ENCODE measurements at places on chromosomes 6 and 20. TPM values are rescaled to one million over a fixed set of nuclear protein-coding genes. Genes with fewer than 3 reads are reported as not detected.

Gene PPARD
- 2.6 TPM for total RNA-seq

Gene C20orf144
- not detected for total RNA-seq

Gene RAMACL
- 1.0 TPM for total RNA-seq

Gene ESR1
- 1.0 TPM for total RNA-seq

Gene CRIP3
- 2.1 TPM for total RNA-seq

Gene DYNLT2
- 0.52 TPM for total RNA-seq

Gene ZSCAN26
- 15.7 TPM for total RNA-seq

Gene OR2B6
- not detected for total RNA-seq

Gene SLC22A7
- total RNA-seq = not detected

Gene HLA-DQB2
- total RNA-seq = not detected

Gene PLAGL1
- 58.5 TPM for total RNA-seq

Gene RNF144B
- total RNA-seq = 15.1 TPM

Gene GLP1R
- not detected for total RNA-seq

Gene KCNK16
- total RNA-seq = not detected

Gene HLA-F
- total RNA-seq = 12.0 TPM

Gene KIAA0408
- 15.7 TPM for total RNA-seq

Gene GPR6
- total RNA-seq = not detected

Gene WFDC2
- not detected for total RNA-seq

Gene CCDC28A
- 11.0 TPM for total RNA-seq

Gene LHFPL5
- not detected for total RNA-seq

Gene CTCFL
- total RNA-seq = not detected

Gene KIF13A
- 44.9 TPM for total RNA-seq

Gene TRIM40
- not detected for total RNA-seq

Gene SRC
- total RNA-seq = 7.8 TPM

Gene TRIM15
- not detected for total RNA-seq

Gene GZF1
- 11.0 TPM for total RNA-seq

Gene CCDC170
- total RNA-seq = 1.0 TPM

Gene OR2J3
- not detected for total RNA-seq

Data from skeletal muscle tissue (tissue), 5 donors.